Gastroesophageal sphincter (tissue), 4 donors: ENCODE measurements at places on chromosomes 16 and 17. TPM values are rescaled to one million over a fixed set of nuclear protein-coding genes. Genes with fewer than 3 reads are reported as not detected.

GRCh38 chr17:82923366-82924113, 83.7 kb upstream of the ZNF750 start:
- no peak for ATAC-seq

- no peak for ATAC-seq
These were observed 91.4 kb upstream of the CCL2 start for GRCh38 chr17:34163646-34164045.

DNA sequence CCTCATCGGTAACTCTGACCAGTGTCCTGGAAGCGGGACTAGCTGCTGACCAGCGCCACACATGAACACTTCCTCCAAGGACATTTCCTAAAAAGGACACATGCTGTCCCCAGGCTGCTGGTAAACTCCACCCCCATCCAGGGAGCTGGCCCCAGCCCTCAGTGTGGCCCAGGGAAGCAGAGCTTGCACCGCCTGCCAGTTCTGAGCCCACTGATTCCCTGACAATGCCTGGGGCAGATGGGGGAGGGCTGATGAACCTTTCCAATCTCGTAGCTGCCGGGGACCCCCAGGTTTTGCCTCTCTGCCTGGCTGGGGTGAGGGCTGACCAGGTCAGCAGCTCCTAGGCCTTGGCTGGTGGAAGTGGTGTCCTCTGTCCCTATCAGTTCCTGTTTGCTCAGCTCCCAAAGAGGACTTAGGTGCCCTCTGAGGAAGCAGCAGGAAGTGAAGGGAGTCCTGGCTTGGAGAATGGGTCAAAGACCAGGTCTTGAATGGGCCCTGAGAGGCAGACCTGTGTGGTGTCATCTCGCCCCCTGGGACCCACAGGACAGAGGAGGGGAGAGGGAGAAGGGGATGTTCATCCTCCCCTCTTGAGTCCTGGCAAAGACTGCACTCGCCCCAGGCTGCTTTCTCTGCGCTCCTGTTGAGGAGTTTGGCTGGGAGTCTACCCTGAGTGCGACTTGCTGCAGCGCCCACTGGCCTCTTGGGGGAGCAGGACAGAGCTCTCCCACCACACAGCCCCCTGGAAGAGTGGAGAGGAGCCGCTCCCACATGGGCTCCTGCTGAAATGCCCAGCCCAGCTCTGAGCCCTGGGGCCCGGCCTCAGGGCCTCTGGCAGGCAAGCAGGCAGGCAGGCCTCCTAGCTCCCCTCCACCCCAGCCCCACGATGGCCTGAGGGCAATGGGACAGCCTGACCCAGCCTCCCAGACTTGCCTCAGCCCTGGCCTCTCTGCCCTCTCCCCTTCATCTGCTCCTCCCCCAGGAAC, 16.8 kb downstream of the PDK2 start:
- ATAC-seq = peak; percentile 45

GRCh38 chr16:89842471-89843408, 14.5 kb downstream of the SPIRE2 start:
- no peak for ATAC-seq

DNA sequence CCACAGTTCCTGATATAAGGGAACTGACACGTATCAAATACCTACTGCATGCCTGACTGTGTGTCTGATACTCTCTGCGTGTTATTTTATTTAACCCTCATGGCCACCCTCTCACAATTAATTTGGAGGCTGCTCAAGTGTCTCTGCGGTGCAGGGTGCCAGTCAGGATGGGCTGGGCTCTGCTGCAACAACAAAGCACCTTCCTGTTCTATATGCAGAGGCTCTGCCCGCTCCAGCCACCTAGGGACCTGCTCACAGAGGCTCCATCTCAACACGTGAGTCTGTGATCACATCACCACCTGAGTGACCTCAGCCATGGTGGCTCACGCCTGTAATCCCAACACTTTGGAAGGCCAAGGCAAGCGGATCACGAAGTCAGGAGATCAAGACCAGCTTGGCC, 87.1 kb downstream of the SLC39A11 start:
- ATAC-seq = no peak

DNA sequence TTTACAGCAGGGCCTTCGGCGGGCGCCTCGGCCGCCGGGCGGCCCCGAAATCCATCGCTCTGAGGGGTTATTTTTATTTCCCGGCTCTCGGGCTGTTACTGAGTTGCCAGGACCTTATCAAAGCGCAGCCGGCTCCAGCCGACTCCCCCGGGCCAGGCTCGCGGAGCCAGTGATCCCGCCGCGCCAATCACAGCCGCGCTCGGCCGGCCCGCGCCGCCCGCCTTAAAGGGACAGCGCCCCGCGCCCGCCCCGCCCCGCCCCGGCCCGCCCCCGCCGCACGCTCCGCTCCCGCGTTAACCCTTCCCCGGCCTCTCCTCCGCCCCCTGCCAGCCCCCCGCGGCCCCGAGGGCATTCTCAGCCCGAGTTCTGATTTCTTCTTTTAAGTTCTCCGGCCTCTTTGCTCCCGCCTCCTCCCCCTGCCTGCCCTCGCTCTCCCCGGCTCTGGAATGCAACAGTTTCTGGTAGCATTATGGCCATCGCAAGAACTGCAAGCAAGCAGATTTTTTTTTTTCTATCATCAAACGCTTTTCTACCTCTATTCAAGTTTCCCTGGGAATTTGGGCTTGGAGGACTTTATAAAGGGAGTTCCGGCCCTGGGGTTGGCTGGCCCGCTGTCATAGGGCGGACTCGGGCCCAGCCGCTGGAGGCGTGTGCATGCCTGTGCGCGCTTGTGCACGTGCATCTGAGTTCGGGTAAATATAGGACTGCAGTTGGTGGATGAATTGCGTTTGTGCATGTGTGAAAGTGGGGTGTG, at the start of gene AXIN2:
AXIN2 (minus strand) TSS at position 197 of the 754 bp plus-strand sequence. CDS start 3,028 bp downstream, outside the sequence.
- peak; percentile 92 for ATAC-seq

DNA sequence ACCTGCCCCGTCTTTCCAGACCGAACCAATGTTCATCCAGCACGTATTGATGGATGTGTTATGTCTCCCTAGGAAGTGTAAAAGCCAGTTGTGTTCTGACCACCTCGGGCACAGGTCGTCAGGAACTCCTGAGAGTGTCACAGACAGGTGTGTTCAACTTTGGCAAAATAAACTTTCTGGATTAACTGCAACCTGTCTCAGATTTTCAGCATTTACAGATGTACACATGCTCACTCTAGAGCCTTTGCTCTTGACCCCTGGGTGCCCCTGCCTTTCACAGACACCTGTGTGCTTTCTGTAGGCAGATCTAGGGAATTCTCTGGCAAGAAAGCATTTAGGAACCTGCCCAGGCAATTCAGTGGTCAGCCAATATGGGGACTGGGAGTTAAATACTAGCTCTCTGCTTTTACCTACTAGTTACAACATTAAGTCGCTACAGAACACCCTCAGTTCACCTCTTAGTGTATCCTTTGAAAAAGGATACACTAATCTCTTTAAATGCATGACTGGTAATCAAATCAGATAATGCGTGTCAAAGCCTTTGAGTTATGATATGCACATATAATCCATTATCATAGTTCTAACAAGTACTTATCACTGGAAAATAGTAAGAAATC, 188.9 kb downstream of the CPPED1 start:
- ATAC-seq = no peak

The STH gene
- total RNA-seq = not detected

The CUEDC1 gene
- 49.2 TPM for total RNA-seq
